ENCODE measurements at places on chromosomes 3 and 15.

- no peak for DNase-seq
Measured at GRCh38 chr3:50160561-50160983, 5.4 kb downstream of the SEMA3F start.

DNA sequence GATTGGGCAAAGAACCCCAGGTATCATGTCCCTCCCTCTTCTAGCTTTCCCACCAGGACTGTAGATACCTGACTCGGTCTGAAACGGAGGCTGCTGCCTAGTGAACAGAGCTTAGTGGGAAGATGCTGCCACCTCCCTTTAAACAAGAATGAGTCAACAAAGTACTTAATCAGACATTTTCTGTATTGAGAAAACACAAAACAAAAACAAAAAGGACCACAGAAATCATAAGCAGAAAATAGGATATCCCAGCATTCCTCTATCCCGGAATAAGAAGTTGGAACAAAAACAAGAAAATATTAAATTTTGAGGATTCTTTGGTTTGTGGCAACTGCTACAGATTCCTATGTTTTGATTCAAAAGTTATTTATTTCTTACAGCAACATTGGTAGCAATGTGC, 51.7 kb upstream of the COL8A1 start:
- peak; percentile 80 for DNase-seq

DNA sequence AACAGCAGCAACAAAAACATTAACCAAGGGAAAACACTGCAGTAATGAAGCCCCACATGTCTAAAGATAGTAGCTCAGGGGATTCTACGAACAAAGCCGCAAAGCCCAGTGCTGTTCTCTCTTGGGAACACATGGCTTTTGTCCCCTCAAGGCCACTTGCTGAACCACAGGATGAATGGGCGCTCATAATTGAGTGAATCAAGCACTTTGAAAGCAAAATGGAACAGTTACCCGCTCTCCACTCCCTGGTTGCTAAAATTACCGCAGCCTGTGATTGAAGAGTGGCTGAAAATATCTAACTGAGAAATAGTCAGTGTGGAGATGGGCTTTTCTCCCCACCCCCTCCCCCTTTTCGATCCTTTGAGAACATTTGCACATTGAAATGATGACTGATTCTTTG, 39.6 kb downstream of the RASGRF1 start:
- DNase-seq: no peak

- DNase-seq: no peak
Measured at GRCh38 chr15:77400258-77400657, 19.6 kb downstream of the PEAK1 start.

GRCh38 chr3:167899093-167899492, 163.6 kb downstream of the SERPINI1 start:
- DNase-seq: no peak

- peak; percentile 45 for DNase-seq
Measured at GRCh38 chr3:20975188-20975651, 775.8 kb downstream of the ZNF385D start.

DNA sequence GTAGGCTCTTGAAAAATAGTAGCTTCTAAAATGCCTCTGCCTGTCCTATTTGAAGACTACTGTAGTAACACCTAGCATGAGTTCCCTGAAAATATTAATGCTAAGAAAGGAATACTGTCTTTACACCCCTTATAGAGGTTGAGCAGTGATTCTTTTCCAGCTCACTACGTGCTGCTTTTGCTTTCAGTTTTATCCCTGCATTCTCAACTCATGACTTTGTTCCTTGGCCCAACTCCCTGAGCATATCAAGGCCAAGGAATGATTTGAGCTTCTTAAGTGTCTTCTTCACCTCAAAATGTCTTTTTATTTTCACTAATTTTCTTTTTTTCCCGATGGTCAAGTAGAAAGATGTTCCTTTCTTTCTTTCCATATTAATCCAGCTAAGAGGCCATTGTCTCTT, 16.5 kb upstream of the P2RY13 start:
- peak; percentile 77 for DNase-seq

DNA sequence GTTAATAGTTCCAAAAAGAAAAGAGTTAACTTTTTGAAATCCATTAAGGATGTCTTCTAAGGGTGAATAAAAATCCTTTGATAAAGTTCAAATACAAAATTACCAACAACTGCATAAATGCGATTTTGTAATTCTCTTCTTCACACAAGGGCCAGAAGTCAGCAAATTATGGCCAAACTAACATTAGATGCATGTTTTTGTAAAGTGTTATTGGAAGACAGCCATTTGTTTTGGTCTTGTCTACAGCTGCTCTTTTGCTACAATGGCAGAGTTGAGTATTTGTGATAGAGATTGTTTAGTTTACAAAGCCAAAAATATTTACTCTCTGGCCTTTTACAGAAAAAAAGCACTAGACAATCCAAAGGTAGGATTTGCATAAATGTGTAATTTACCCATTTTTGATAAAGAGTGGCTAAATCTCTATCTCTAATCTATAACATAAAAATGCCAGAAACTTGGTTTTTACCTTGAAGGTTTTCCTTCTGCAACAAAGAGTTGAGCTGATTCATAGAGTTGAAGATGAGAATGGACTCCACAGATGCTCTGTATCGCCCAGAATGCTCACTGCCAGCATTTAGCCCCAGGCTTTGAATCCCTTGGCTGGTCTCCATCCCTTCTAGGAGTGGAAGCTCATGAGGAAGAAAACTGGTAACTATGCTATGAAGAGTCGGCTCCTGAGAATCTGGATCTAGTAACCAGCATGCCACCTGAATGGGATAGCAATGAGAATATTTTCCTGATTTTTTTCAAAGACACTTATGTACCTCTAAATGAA, 64.5 kb downstream of the POLQ start:
- DNase-seq: peak; percentile 52

DNA sequence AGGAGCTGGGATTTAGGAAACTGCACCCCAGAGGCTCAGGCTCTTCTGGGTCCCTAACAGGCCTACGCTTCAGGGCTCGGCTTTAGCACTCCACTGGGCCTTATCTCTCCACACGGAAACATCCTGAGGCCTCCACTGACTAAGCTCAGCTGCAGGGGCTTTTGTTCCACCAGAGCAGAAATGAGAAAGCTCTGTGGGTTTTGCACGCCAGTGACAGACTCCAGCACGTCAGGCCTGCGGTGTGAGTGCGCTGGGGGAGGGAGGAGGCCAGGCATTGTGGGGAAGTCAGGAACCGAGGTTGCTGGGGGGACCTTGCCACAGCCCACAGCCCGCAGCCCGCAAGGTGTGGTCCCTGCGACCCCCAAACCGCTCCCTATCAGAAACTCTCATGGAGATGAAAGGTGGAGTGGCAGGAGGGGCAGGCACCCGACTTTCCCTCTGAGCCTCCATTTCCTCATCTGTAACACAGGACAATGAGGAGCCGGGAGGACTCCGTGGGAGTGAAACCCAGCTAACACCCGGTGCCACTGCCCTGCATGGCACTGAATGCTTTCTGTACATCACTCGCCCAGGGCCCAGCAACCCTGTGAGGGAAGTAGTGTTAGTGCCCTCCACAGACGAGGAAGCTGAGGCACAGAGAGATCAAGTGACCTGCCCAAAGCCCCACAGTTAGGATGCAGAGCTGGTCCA, 106.5 kb downstream of the TPRA1 start:
- no peak for DNase-seq

DNA sequence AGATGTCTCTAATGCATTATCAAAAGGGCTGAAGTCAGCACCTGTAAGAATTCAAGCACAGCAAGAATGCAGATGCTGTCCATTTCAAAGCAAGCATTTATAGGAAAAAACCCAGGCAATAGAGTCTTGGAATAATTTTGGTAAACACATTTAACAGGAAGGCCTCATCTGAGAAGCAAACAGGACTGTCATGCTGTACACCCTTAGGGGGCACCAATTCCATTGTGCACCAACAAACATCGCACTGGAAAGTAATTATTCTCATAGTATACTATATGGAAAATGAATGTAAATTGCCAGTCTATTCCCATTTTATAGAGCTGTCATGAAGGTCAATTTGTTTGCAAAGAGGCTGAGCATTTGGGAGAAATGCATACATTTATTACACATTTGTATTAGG, 247.3 kb upstream of the SUCLG2 start:
- DNase-seq: no peak

DNA sequence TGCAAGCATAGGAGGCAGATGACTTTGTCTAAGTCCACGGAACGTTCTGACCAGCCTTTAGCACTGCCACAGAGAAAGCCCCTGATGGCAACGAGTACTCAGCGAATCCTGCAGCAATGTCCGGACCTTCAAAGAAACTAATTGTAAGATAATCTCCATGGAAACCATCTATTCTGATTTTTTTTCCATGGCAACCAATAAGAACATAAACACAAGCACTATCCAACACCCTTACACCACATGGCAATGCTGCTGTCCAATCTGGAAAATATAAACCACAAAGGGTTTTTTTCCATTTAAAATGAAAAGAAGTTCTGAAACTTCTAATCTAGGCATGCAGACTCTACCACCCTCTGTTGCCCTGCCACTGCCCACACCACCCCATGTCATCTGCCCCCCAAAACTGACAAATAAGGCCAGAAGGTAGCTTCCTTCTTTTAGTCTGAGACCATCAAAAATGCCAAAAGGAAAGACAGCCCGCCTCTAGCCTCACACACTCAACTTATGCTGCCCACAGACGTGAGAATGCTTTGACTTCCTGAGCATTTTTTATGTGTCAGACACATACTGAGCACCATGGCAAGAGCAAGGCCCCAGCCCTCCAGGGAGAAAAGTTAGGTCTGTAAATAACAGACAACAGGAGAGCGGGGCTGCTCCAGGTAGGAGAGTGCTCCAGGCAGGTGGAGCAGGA, 44.5 kb downstream of the POC1A start:
- no peak for DNase-seq

DNA sequence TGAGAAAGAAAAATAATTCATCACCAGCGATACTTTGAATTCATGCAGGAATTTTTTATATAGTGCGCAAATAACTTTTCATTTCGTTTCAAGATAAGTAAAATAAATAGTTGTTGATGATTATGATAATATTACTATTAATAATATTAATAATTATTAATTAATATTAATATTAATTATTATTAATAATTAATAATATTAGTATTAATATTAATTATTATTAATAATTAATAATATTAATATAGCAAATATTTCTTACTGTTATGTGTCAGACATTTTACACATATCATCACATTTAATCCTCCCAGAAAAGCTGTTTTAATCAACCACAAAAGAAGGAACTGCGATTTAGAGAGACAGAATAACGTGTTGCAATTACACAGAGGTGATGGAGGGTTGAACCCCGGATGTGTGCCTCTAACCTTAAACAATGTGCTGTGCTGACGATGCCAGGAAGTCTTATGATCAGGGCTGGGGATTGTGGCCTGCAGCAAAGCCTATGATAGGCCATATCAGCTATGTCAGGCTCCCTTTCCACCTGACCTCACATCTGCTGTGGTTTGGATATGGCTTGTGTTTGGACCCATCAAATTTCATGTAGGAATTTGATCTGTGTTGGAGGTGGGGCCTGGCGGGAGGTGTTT, 263.5 kb upstream of the NR2F2 start:
- DNase-seq: no peak

- DNase-seq: no peak
Measured at GRCh38 chr3:37162501-37163245, 11.7 kb downstream of the LRRFIP2 start.

DNA sequence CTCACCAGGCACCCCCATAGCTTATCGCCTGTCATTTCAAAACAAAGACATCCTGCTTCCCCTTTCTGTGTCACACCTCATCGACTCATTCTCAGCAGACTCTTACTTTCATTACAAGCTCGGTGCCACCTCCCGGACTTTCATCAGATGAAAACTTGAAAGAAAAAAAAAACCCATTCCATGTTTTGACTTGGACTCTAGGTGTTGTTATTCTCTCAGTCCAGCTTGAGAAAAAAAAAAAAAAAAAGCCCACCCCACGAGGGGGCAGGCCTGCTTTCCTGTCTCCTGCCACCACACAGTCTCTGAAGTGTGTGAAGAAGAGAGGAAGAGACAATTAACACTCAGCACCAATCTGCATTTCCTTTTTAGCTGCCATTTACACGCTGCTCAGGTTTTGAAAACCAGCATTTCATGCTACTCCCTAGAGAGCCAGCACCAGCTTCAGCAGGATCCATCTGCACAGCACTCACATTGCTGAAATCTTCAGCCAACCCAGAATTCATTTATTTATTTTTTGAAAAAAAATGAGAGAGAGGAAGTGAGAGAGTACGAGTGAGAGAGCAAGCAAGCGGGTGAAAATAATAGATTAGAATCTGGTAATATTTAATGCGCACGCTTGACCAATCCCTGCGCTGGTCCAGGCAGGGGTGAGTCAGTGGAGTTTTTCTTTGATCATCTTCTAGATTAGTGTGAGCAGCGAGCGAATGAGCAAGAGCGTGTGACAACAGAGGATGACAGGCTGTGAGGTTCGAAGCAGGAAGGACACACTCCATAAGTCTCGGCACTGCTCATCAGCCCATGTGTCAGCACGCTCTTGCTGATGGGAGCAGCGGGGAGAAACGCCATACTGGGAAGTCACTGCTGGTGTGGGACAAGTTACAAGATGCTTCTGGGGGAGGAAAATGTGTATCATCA, 23.5 kb downstream of the ZNF80 start:
- DNase-seq: peak; percentile 68

- no peak for DNase-seq
Measured at GRCh38 chr3:183637106-183637486, 1.7 kb downstream of the KLHL24 start.

DNA sequence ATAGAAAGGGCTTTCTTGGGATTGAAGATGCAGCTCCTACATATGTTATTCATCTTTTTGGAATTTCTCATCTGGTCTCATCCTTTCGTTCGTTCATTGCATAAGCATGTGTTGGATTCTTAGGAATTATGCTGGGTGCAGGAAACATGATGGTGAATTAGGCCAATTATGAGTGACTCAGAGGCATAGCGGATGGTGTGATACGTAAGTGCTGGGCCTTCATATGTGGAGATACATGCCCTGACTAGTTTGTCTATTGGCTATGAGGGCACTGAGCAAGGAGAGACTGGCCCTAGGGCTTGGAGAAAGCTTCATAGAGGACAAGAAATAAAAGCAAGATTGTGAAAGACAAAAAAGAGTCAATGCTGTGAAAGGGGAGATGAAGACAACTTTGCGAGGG, 235.1 kb downstream of the MYRIP start:
- DNase-seq: peak; percentile 99

- DNase-seq: no peak
Measured at GRCh38 chr3:127157171-127157828, 35.6 kb upstream of the PRR23E start.

DNA sequence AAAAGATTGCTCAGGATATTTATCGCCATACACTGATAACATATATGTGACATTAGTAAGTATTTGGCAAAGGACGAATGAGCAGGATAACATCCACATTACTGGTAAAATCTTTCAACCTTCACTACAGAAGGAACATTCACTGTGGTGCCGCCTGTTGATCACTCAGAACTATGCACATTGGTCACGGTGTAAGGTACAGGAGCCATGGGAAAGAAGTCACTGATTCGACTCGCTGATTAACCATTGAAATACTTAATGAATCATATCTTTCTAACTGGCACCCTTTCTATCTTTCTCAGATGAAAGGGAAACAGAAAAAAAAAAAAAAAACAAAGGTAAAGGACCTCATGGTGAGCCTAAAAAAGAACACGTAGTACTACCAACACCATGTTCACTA, 68.8 kb downstream of the TJP1 start:
- DNase-seq: no peak

- DNase-seq: no peak
Measured at GRCh38 chr15:74564182-74564581, 23.2 kb downstream of the ARID3B start.

- DNase-seq: no peak
Measured at GRCh38 chr3:32371461-32372212, 20.0 kb upstream of the CMTM7 start.

Measured in AG10803 (cell line).